ENCODE measurements at places on chromosomes 16 and 17.

DNA sequence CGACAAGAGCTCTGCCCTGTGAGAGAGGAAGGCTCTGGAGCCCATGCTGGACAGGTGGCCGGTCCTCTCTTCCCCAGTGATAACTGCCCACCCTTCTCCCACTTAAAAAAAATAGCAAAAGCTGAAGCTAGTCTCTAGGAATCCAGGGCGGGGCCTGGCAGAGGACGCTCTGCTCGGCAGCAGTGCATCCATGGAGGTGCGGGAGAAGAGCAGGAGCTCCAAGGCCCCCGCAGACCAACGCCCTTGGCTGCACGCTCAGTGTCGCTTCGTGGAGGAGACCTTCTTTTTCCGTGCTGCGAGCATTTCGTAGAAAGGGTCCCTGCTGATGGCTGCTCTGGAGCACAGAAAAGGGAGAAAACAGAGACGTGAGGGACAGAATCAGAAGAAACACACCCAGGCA, 98.6 kb upstream of the DNAH17 start:
- no peak for DNase-seq

- DNase-seq = no peak
Measured at GRCh38 chr16:63038397-63039106, 1002.3 kb upstream of the CDH8 start.

DNA sequence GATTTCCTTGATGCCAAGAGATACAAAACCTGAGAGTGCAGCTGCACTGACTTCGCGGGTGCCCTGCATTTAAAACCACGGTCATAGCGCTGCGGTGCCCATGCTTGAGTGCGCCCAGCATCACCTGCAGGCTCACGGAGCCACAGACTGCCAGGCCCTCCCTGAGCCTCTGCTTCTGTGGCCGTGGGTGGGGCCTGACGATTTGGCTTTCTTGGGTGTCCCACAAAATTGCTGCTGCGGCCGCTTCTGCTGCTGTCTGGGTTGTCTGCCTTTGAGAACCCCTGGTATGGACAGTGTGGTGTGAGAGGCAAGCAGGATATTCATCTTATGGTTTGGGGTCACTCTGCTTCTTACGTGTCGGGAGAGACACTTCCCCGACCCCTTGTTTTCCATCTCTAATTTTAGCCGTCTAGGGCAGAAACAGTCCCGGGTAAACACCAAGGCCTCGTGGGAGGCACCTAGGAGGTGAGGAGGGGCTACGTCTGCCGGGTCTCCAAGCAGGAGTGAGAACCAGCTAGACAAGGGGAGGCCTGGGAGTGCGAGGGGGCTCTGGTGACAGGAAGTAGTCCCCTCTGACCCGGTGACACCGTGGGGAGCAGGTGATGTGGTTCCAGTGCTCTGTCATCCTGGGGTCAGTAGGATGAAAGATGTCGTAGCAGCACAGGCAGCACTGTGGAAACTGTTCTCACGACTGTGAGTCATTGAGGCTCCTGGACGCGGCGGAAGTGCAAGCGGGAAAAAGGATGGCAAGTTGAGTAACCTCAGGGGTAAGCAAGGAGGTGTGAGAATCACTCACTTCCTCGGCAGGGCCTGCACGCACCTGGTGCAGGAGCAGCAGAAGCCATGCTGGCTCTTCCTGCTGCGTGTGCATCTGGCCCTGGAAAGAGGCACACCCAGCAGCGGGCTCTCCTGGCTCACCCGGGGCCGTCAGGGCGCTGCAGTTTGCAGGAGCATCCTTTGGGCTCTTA, 176.3 kb downstream of the RPTOR start:
- peak; percentile 76 for DNase-seq

DNA sequence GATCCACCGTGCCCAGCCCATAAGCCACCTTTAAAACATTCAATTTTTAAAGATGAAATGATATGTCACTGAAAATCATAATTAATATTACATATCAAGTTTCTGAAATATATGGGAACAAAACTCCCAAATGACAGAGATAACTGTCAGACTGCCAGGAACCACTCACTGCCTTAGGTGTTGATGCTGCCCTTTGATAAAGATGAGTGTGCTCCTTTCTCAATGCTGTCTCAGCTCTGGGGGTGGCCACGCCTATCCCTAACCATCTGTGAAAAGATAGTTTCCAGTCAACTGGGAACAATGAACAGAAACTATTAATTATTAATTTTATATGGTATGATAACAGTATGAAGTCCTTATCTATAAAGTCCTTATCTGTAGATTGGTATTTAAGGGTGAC, 177.7 kb downstream of the MYO1D start:
- DNase-seq = no peak

DNA sequence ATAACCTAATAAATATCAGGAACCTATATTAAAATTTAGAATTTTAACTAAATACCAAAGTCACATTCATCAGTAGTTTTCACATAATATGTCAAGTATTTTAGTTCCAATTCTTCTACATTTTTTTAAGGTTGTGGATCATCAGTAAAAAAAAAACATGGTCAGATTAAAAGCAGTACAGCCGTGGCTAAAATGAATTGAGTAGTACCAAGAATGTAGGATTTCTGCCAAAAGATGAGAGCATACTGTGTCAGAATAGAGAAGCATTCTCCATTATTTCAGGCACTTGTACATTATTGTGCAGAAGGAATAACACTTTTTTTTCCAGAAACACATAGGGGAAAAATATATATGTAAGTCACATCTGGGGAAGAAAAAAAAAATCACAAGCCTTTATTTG, 1176.1 kb downstream of the CDH11 start:
- DNase-seq = no peak

GRCh38 chr17:32553168-32553567, 66.4 kb downstream of the CDK5R1 start:
- DNase-seq = no peak

DNA sequence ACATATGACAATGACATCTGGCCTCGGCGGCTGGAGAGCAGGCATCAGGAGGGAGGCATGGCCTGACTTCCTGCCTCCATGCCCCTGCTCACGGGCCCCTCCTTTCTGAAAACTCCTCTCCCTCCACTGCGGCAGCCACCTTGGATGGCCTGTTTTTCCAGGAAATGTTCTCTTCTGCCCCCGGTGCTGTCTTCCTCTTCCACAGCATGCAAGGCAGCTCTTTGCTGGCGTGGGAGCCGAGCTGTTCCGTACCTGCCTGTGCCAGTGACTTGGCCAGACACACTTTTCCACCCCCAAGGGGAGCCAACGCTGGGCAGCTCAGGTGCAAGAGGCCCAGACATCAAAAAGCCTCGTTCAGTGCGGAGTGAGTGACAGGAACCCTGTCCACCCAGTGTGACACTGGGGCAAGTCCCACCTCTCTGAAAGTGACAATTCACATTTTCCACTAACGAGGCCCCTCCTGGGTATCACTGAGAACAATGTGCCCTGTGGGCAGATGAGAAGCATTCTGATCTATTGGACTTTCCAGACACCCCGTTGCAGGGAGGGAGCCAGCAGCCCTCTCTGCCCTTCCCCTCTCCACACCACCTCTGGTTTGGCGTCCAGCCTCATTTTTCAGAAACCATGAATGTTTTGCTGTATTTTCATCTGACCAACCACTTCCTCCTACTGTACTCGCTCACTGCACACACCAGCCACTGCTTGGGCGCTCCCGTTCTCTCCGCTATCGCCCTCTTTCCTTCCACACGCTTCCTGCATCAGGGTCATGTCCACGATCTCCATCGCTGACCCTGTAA, 31.2 kb downstream of the NSMCE1 start:
- peak; percentile 90 for DNase-seq

- no peak for DNase-seq
Measured at GRCh38 chr17:56292010-56292409, 138.7 kb downstream of the ANKFN1 start.

- DNase-seq = no peak
Measured at GRCh38 chr17:9432134-9432885, 143.3 kb downstream of the STX8 start.

GRCh38 chr16:64225696-64226095, 896.2 kb downstream of the CDH11 start:
- DNase-seq = no peak

DNA sequence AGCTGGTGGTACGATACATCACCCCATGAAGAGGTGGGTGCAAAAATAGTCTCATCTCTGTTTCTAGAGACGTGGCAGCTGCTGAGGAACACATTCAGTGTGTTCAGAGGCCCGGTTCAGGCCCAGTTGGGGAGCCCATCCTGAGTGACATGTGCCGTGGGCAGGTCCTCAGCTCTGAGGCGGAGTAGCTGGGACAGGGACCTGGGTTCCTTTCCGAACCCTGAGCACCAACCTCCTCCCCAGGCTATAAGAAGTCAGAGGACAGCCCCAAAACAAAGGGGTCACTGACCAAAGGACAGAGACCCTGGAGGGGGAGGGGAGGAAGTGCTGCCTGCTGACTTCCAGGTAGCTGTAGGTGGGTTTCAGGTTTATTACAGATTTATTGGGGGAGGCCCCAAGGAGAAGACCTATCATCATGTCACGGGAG, 5.1 kb downstream of the LDHD start:
- DNase-seq = no peak

DNA sequence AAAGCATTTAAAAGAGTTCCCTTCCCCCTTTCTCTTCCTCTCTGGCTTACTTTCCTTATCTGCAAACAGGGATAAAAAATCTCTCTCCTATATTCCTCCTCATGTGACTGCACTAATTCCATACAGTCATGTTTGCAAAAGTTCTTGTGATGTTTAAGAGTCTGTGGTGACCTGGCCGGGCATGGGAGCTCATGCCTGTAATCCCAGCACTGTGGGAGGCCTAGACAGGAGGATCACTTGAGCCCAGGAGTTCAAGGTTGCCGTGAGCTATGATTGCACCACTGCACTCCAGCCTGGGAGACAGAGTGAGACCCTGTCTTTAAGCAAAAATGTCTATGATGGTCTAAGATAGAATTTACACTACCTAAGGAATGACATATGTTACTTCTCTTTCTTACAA, 19.6 kb downstream of the NOG start:
- DNase-seq = no peak

DNA sequence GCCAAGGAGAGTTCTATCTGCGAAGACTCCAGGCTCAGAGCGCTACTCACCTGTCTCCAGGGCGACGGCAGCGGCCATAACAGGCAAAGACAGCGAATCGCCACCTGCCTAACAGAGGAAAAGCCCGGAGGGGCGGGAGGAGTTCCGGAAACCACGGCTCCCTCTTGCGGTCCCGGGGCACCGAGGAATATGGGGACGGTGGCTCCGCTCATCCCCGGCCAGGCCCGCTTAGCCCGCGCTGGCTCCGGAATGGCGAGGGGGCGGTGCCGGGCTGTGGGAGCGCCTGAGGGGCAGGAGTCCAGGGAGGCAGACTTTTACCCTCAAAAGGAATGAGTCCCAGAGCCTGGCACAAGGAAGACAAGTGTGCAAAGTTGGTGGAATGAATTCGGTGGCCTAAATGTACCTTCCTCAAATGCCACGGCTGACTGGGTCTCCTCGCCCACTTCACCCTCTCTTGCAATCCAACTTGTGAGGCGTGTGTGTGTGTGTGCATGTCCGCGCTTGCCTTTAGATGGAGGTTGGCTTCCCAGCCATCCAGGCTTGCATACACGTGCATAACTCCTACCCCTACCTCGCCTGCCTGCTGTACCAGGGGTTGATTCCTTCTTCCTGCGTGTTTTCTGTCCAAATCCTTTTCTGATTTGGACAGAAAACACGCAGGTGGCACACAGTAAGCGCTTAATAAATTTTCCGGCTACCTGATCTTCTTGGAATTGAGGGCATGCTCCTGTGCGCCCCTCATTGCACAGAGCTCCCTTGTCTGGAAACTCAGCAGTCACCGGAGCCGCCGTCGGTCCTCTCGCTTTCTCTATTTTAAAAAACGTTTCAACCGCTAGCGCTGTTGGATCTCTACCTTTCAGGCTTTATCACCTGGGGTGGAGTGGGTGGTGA, 3.5 kb downstream of the C17orf100 start:
- DNase-seq = no peak

GRCh38 chr16:47377154-47377553, 83.7 kb downstream of the ITFG1 start:
- no peak for DNase-seq

- DNase-seq = no peak
Measured at GRCh38 chr17:9332132-9332494, 243.5 kb downstream of the STX8 start.

DNA sequence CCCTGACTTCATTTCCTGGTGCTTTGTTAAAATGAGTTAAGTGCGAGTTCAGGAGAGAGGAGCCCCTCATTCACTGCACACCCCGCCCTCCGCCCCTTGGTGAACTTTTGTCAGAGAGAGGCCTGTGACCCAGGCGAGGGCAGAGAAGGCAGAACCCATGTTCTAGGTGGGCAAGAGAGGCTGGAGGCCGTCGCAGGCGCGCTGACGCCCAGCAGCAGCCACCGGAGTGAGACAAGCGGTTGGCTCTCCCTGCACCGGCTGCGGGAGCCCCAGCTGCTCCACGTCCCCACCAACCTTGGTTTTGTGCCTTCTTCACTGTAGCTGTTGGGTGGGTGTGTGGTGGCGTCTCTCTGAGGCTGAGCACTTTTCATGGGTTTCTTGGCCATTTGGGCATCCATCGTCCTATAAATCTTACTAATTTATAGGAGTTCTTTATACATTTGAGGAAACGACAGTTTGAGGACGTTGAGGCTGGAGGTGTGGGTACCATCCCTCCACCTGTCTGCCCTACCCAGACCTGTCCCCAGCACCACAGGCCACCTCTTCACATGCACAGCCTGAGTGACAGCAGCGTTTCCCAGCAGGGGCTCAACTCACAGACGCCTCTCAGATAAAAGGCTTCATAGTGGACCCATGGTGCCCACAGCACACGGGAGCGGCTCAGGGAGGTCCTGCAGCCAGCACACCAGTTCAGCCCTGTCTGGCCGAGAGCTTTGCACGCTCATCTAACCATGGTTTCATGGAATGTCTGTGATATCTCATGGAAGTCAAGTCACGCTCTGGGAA, 45.2 kb upstream of the CBFA2T3 start:
- DNase-seq = no peak

DNA sequence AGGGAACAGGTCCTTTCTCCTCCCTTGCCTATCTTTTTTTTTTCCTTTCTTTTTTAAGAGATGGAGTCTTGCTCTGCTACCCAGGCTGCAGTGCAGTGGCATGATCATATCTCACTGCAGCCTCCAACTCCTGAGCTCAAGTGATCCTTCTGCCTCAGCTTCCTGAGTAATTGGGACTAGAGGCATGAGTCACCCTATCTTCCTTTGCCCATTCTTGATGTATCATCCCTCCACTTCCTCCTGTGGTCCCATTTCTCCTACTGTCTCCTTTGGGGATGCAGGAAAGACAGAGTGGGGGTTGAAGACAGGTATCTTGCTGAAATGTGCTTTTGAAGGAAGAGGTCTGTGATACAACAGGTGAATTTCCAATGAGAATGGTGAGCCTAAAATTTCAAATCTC, 5.5 kb downstream of the MYO19 start:
- DNase-seq = no peak

DNA sequence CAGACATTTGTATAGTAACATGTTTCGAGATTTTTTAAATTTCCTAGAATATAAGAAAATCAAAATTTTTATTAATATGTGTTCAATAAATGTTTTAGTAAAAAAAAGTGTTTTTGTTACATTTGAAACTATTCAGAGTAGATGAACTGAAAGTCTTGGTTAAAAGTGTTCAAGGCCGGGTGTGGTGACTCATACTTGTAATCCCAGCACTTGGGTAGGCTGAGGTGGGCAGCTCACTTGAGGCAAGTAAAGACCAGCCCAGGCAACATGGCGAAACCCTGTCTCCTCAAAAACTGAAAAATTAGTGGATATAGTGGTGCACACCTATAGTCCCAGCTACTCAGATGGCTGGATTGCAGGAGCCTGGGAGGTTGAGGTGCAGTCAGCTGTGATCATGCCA, 16.8 kb upstream of the PHKG2 start:
- DNase-seq = no peak
